ENCODE measurements at places on chromosomes 7 and 10.

- DNase-seq = no peak
These were observed at the start of gene KLF6 for GRCh38 chr10:3784510-3785250. Gene KLF6, minus strand, starts transcription at chr10:3785209. Its CDS starts 195 bp downstream, at chr10:3785014.

DNA sequence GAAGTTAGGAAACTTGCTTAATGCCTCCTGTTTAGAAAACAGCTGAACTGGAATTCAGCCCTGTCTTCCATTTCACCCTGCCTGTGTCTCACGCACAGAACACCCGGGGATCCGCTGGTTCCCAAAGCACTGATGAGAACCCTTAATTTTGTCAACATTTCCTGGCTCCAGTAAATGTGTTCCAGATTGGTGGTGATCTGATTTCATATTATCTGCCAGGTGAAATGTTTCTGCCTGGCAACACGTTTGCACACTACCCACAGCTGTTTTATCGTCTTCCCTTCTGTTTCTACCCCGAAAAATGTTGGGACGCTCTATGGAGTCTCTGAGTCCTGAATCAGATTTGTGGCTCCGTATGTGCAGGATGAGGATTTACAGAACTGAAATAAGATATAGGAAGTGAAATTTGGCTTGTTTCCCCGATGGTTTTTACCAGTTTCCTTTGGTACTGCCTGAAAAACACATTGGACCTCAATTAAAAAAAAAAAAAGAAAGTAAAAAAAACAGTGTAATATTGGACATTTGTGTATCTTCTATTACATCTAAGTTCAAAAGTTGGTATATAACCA, 29.0 kb downstream of the MRC1 start:
- DNase-seq = no peak

GRCh38 chr7:2008936-2009540, 223.7 kb downstream of the MAD1L1 start:
- DNase-seq = no peak

DNA sequence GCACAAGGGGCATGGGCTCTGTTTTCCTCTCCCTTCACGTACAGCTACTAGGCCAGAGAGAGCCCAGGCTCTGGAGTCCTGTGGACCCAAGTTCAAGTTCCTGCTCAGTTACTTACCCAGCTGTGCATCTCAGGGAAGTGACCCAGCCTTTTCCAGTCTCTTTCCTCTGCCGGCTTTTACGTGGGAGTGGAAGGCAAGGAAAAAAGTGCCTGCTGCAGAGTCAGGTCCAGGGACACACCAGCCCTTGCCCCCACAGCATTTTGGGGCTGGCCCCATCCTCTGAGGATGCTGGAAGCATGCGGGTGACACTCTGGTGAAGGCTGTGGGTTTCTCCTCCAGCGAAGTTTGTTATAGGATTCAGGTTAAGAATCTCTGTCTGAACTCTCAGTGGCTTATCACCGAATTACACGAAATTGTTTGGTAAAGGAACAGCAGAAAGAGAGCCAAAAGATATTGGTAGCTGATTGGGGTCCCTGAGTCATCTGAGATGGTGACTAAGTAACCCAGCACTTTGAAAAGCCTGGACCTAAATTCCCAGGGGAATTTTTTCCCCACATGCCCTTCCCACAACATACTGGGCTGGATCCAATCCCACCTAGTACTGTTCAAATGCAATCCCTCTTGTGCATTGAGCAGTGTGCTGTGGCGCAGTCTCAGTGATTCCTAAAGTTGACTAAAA, 424.3 kb downstream of the RPS24 start:
- DNase-seq = no peak

GRCh38 chr10:3906511-3907111, 121.6 kb upstream of the KLF6 start:
- no peak for DNase-seq

- no peak for DNase-seq
These were observed 65.5 kb downstream of the CPVL start for GRCh38 chr7:29080803-29081202.

Measured in foreskin keratinocyte (primary cell).